Stimulated activated CD8-positive, alpha-beta memory T cell treated with anti-CD3 and anti-CD28 coated beads, Interleukin-4, amount 100 ng/mL, for 1 hour (primary cell): ENCODE measurements at places on chromosomes 11 and 22.

DNA sequence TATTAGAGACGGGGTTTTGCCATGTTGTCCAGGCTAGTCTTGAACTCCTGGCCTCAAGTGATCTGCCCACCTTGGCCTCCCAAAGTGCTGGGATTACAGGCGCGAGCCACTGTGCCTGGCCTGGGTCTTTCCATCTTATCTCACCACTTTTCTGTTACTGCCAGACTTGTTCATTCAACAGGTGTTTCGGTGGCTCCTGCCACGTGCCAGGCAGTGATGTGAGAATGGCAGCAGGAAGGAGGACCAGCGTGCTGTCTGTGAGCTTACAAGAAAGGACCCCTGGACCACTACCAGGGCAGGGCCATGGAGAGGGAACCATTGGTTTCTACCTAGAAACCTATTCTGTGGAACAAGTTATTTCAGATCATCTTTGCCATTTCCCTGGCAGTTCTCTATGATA lies 44.2 kb downstream of the CLMP start:
- DNase-seq = no peak

DNA sequence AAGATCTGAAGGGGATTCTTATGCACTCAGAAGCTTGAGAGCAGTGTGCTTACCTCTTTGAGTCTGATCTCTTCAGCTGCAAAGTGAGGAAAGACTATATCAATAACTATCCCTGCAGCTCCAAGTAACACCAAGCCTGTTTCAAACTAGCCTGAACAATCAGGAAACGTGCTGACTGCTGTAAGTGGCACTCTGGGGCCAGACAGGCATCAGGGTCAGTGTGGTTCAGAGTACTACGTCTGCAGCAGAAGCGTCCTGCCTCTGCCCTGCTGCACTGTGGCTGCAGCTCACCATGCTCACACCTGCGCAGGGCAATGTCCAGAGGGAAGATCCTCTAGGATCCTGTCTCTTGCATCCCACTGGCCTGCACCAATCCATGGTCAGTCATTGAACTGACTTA lies 25.5 kb upstream of the LINC01488 start:
- no peak for DNase-seq

GRCh38 chr11:103384652-103385051 lies 275.4 kb downstream of the DYNC2H1 start:
- no peak for DNase-seq

DNA sequence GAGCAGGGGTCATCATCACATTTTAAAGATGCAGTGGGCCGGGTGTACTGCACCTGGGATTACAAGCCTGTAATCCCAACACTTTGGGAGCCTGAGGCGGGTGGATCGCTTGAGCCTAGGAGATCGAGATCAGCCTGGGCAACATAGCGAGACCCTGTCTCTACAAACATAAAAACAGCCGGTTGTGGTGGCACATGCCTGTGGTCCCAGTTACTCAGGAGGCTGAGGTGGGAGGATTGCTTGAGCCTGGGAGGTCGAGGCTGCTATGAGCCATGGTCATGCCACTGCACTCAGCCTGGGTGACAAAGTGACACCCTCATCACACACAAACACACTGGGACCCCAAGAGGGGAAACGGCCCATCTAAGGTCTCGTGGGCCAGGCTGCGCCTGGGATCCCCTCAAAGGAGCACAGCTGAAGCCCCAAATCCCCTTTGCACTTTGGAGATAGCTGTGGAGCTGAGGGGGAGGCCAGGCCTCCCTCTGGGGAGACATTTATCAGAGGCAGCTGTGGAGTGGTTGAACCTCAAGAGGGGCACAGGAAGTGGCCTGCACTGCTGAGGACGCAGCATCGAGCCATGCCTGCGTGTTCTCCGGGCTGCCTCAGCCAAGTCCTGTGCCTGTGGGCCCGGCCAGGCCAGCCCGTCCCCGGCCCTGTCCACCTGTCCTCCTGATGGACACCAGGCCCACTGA lies 27.5 kb downstream of the OSBPL5 start:
- no peak for DNase-seq

DNA sequence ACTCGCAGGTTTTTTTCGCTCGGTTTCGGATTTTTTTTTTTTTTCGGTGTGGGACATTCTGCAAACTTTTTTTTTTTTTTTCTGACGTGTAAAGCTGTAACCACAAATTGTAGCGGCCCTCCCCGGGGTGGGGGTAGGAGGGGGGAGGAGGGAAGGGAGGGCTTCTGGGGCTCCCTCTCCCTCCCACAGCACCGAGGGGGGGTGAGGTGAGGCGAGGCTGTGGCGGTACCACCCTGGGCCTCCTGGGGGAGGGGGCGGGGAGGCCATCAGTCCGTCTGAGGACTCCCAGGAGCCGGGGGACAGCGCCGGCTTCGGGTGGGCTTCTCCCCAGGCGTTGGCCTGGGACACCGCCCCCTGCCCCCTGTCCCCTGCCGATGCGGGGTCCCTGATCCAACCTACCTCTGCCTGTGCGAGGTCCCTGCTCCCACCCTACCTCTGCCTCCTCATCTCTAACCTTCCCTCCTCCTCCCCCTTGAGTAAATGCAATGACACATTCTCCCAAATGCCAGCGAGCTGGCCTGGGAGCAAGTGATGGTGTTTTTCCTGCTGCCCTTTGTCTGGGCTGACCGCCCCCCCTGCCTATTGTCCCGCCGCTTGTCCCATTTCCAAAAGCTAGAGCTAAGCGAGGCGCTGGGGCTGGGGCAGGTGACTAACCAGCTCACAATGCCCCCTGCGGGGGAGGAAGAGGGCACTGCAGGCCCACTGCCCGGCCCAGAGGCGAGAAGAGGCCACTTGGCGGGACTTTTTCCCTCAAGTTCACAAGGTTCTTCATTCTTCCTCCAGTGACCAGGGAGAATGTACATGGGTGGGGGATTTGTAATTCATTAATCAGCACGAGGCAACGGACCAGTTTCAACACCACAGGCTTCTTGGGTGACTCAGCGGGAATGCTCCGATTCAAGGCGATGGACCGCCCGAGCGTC lies 511 bp upstream of the CLCF1 start:
- no peak for DNase-seq

DNA sequence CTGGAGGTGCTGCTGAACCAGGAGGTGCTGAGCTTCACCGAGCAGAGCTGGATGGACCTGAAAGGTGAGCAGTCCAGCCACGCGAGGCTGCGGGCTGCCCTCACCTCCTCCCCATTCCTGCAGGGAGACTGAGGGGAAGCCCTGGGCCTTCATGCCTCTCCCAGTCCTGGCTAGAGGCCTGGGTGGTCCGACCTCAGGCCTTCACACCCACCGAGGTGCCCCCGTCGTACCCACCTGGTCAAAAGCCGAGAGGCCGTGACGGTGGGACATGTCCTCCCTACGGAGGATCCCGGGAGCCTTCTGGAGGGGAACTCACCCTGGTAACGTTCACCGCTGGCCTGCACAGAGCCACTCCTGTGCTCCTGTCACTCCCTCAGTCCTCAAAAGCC lies 5.1 kb downstream of the SUSD2 start:
- DNase-seq = no peak

- DNase-seq = no peak
These were observed 34.1 kb upstream of the WNT7B start for GRCh38 chr22:46010951-46011626.

- DNase-seq = no peak
These were observed 96.9 kb downstream of the FEZ1 start for GRCh38 chr11:125398994-125399640.

DNA sequence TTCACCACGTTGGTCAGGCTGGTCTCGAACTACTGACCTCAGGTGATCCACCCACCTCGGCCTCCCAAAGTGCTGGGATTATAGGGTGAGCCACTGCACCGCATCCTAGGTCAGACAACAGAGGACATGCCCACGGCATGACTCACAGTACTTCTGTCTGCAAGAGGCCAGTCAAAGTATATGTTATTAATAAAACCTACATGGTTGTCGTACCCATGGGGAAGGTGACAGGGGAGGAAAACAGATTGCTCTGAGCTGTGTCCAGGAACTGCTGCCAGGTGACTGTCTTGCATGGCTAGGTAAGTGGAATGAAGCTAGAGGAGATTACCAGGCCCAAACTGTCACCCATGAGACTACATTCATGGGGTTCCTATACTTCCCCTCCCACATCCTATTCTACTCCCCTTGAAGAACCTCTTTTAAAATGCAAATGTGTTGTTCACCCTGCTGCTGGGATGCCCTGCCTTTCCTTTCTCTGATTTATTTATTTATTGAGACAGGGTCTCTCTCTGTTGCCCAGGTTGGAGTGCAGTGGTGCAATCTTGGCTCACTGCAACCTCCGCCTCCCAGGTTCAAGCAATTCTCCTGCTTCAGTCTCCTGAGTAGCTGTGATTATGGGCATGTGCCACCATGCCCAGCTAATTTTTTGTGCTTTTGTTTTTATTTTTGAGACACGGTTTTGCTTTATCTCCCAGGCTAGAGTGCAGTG lies 2.0 kb upstream of the NLRX1 start:
- DNase-seq = no peak

GRCh38 chr22:44275631-44275995 lies 37.1 kb downstream of the SHISAL1 start:
- no peak for DNase-seq

- no peak for DNase-seq
These were observed 642.4 kb upstream of the API5 start for GRCh38 chr11:42669248-42669976.

GRCh38 chr22:26690654-26691376 lies 33.4 kb downstream of the MIAT start:
- DNase-seq = no peak

GRCh38 chr11:102733232-102733875 lies 8.6 kb upstream of the MMP8 start:
- no peak for DNase-seq

DNA sequence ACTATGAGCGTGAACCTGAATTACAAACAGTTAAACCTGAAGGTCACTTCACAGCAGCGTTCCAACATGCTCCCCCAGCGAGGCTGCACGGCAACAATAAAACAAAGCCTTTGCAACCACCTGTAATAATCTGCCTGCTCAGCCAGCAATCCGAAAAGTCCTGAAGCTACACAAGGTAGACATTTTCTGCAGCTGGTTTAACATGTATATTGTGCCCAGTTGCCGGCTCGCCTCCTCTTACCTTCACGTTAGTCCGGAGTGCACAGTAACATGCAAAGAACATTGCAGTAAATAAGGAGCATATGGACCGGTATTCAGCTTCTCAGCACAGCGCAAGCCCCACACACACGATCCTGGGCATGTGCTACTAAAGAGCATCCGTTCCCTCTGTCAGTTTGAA lies 704.3 kb downstream of the DLG2 start:
- DNase-seq = no peak

- DNase-seq = no peak
These were observed 60.9 kb upstream of the HSPA8 start for GRCh38 chr11:123122852-123123251.

- DNase-seq = no peak
These were observed 104.9 kb downstream of the TMEM135 start for GRCh38 chr11:87142594-87142993.

DNA sequence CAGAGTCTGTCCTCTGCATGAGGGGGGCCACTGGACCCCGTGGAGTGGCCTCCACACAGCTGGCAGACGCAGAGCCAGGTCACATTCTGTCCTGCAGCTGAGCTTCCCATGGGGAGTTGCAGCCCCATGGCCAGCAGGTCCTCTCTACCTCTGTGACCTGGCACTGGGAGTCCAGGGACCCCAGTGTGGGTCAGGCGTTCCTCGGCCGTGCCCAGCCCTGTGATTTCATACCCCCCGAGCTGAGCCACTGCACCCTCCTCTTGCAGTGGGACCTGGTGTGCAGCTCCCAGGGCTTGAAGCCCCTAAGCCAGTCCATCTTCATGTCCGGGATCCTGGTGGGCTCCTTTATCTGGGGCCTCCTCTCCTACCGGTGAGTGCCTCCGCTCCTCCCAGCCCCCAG lies 32.2 kb upstream of the SLC22A12 start:
- no peak for DNase-seq

- no peak for DNase-seq
These were observed 67.6 kb upstream of the BID start for GRCh38 chr22:17841836-17842235.

GRCh38 chr11:25566298-25567200 lies 765.4 kb upstream of the ANO3 start:
- no peak for DNase-seq

DNA sequence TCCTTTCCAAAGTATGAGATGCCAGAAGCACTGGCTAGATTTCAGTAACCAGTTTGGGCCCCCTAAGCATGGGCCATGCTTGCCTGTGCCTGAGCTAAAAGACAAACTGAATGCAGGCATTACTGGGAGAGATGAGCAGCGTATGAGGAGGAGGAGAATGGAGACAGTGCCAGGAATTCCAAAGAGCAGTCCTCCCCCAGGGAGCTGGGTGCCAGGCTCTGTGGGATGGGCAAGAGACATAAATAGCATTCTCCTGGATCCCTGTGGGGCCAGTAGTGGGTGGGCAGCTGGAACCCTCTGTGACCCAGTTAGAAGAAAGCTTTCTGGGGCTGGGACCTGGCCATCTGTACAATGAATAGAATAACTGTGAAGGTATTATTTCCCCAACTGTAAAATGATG lies 235.6 kb downstream of the KCNA4 start:
- no peak for DNase-seq

DNA sequence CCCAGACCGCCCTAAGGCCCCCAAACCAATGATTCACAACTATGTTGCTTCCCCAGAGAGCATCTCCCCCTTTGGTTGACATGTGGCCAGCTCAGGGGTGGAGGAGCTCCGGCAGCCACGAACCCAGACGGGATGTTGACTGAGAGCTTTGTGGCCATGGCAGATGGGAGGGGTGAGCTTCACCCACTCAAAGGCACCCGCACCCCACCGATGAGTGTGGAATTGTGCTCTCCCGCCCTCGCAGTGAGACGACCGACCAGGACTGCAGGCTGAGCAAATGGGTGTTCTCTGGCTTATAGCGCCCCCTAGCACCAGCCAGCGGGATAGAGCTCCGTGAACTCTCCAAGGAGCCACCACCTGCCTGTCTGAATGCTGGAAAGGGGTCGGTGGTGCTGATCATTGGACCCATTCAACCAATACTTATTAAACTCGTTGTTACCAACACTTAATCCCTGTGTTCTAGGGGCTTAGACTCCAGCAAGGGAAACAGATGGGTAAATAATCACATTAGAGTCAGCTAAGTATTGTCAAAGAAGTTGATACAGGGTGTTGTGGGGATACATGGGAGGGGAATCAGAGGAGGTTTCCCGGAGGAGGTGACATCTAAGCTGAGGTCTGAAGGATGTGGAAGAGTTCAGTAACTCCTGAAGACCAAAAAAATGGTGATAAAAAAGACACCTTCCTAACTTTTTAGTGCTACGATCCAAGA lies 4.5 kb upstream of the TIMP3 start:
- peak; percentile 24 for DNase-seq

DNA sequence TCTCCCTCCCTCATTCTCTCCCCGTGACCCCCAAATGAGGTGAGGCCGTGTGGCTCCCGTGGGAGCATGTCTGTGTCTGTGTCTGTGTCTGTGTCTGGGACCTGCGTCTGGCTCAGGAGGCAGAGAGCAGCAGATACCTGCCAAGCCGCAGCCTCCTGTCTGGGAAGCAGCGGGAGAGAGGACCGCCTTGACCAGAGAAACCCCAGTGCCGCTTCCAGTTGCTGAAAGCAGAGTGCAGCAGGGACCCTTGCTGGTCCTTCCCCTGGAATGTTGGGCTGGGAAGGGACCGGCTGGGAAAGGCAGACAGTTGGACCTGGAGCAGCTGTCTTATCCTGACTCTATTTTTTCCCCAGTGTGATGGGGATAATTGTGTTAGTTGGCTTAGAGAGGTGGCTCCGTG lies 525 bp downstream of the CSDC2 start:
- DNase-seq = no peak
